Mesendoderm (in vitro differentiated cells): ENCODE measurements at places on chromosomes 5 and 9.

- H3K36me3 ChIP-seq, result no peaks in the 10 kb centered on the region
- no peaks in the 10 kb centered on the region for H3K27me3 ChIP-seq
- no peak overlapping the region for H3K4me3 ChIP-seq
- DNase-seq, result no peak
- H3K4me1 ChIP-seq, result no peaks in the 10 kb centered on the region
- no peak overlapping the region for H3K27ac ChIP-seq
Measured at GRCh38 chr9:5857928-5858327, 25.0 kb upstream of the ERMP1 start.

DNA sequence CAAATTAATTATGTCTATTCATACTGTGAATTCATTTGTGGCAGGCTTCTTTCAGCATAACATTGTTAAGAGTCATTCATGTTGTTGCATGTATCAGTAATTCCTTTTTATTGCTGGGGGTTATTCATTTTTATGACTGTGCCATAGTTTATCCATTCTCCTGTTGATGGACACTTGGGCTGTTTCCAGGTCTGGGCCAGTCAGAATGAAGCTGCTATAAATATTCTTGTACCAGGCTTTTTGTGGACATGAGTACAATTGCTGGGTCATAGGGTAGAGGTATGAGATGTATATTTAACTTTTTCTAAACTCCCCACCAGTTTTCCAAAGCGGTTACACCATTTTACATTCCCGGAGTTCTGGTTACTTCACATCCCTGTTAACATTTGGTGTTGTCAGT lies 13.6 kb downstream of the PRPF4 start:
- H3K27ac ChIP-seq, result no peak overlapping the region
- no peaks in the 10 kb centered on the region for H3K4me1 ChIP-seq

DNA sequence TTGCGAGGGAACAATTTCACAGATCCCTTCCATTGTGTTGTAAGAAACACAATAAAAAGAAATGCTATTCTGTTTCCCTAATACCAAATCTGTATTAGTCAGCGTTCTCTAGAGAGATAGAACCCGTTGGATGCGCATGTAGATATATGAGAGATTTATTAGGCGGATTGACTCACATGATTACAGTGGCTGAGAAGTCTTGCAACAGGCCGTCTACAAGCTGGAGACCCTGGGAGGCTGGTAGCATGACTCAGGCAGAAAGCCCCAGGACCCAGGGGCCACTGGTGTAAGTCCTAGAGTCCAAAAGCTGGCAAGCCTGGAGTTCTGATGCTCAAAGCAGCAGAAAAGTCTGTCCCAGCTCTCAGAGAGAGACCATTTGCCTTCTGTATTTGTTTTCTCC lies 18.4 kb upstream of the IL17B start:
- no peak overlapping the region for H3K4me3 ChIP-seq
- H3K27ac ChIP-seq, result no peak overlapping the region
- no peaks in the 10 kb centered on the region for H3K27me3 ChIP-seq
- H3K36me3 ChIP-seq, result no peaks in the 10 kb centered on the region
- peaks cover 9% of the 10 kb centered on the region for H3K4me1 ChIP-seq
- no peak for DNase-seq

DNA sequence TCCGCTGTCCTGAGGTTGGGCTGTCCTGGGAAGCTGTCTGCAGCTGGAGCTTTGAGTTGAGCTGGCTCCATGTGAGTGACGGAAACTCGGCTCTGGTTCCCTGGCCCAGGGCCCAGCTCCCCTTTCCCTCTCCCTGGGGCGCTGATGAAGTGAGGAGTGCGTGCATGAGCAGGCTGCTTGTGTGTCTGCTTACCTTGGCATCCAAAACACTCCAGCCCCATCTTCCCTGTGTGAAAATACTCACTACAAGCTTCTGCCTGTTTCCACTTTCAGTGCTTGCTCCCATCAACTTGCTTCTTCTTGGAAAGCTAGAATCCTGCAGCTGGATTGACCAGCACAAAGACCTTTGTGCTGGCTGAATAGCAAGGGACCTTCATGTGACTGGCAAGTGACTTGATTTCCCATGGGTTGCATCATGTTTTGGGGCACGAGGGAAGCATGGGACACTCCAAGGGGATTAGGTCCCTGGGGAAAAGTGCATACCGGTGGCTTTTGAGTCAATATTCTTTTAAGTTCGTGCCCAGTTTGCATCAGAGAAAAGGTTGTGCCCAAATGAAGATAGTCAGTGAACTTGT lies 198.1 kb downstream of the GADD45G start:
- H3K4me3 ChIP-seq, result no peak overlapping the region
- no peaks in the 10 kb centered on the region for H3K36me3 ChIP-seq
- no peaks in the 10 kb centered on the region for H3K4me1 ChIP-seq
- H3K27ac ChIP-seq, result no peak overlapping the region
- DNase-seq, result no peak
